Right cardiac atrium (tissue), 5 donors: ENCODE measurements at places on chromosomes 2 and 18. TPM values are rescaled to one million over a fixed set of nuclear protein-coding genes. Genes with fewer than 3 reads are reported as not detected.

Gene NDC80
- total RNA-seq = 1.1 TPM

Gene ARHGEF4
- 1.8 TPM for total RNA-seq

Gene VAMP8
- total RNA-seq = 30.3 TPM

Gene ESPNL
- 0.29 TPM for total RNA-seq

Gene CDH2
- 338 TPM for total RNA-seq

Gene MAP4K3
- total RNA-seq = 47.4 TPM

Gene MATN3
- 0.23 TPM for total RNA-seq

Gene TRPM8
- not detected for total RNA-seq

Gene APOB
- 15.8 TPM for total RNA-seq

Gene SLC11A1
- total RNA-seq = 15.7 TPM

Gene REG3G
- not detected for total RNA-seq

Gene WDR35
- total RNA-seq = 7.2 TPM

Gene MLPH
- 162 TPM for total RNA-seq

Gene GREB1
- total RNA-seq = 10.7 TPM

Gene CCDC141
- total RNA-seq = 88.7 TPM

Gene CD207
- not detected for total RNA-seq

Gene LIMS3
- total RNA-seq = 2.4 TPM

Gene CACNB4
- 0.57 TPM for total RNA-seq

Gene MAP4K4
- total RNA-seq = 56.4 TPM

Gene EMILIN2
- total RNA-seq = 6.8 TPM

Gene CPO
- 0.42 TPM for total RNA-seq

Gene USP40
- 18.6 TPM for total RNA-seq

Gene NEU4
- 1.4 TPM for total RNA-seq

Gene HOXD13
- not detected for total RNA-seq

Gene LDLRAD4
- total RNA-seq = 46.6 TPM

Gene ZC3H8
- 6.0 TPM for total RNA-seq

Gene PID1
- 11.0 TPM for total RNA-seq
